ENCODE measurements at places on chromosomes 11 and 22. TPM values are rescaled to one million over a fixed set of nuclear protein-coding genes. Genes with fewer than 3 reads are reported as not detected.
A peak's percentile ranks its signal among the peaks of the same experiment; 100 is the strongest.

- no peak for DNase-seq
Observed at GRCh38 chr11:46020084-46020599, 97.7 kb downstream of the LARGE2 start.

GRCh38 chr11:69922596-69923111 lies 103.4 kb upstream of the FGF3 start:
- no peak for DNase-seq

DNA sequence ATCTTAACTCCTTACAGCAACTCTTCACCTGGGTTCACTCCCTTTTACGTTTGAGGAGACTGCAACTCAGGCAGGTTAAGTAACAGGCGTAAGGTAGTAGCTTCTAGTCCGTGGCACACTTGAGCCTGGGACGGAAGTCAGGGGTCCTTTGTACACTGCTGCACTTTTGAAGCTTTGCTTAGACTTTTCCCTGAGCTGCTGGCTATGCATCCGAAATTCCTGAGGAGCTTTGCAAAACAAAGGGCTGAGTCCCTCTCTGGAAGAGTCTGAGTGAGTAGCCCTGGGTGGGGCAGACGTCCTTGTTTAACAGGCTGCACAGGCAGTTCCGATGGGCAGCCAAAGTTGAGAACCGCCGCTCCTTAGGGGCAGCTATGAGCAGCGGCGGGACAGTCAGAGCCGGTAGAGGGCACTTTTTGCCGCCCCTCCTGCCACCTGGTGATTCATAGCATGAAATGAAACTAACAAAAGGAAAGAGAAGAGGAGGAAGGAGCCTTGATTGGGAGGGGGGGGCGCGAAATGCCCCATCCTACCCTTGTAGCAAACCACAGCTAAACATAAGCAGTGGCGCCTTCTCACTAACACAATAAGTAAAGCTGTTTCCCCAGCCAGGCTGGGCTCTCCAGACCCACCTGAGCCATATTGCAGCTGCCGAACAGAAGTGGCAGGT lies 1.4 kb downstream of the TMEM109 start:
- DNase-seq: peak; percentile 75

GRCh38 chr11:6438979-6439571 lies 1.7 kb downstream of the HPX start:
- peak; percentile 45 for DNase-seq

DNA sequence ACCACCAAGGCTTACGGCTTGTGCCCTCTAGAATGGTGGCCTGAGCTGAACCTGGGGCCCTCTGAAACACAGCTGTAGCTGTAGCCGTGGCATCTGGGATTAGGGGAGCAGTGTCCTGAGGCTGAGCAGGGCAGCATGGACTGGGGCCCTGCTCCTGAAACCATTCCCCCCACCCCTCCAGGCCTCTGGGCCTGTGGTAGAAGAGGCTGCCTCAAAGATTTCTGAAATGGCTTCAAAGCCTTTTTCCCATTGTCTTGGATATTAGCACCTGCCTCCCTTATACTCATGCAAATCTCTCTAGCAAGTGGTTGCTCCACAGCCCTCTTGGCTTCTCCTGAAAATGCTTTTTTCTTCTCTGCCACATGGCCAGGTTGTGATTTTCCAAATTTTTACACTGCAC lies 106.9 kb downstream of the CTNND1 start:
- DNase-seq: no peak

- DNase-seq: no peak
Observed at GRCh38 chr11:125165111-125165842, 726 bp downstream of the PKNOX2 start.

- no peak for DNase-seq
Observed at GRCh38 chr11:3962406-3962840, 107.0 kb downstream of the STIM1 start.

- no peak for DNase-seq
Observed at GRCh38 chr22:22556995-22557925, 1.8 kb downstream of the PRAME start.

GRCh38 chr11:10693509-10694081 lies at the start of gene IRAG1:
TSS of gene IRAG1 (minus strand) at chr11:10693755. CDS start at chr11:10693602, 153 bp downstream.
- no peak for DNase-seq

- no peak for DNase-seq
Observed at GRCh38 chr11:15223318-15223717, 108.6 kb downstream of the INSC start.

DNA sequence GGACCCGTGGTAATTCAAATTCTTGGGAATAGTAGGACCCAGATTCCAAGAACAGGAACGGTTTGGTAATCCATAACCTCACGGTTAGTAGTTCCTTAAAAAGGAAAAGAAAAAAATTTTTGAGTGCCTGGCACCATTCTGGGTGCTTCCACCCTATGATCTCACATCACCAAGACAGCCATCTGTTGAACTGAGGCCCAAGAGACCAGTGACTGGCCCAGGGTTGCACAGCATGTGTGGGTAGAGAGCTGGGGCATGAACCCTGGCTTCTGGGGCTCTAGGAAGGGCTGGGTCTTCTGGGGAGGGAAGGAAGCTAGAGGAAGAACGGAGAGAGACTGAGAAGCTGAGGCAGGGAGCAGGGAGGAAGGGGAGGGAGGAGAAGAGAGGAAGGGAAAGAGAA lies 4.7 kb upstream of the SPI1 start:
- DNase-seq: no peak

DNA sequence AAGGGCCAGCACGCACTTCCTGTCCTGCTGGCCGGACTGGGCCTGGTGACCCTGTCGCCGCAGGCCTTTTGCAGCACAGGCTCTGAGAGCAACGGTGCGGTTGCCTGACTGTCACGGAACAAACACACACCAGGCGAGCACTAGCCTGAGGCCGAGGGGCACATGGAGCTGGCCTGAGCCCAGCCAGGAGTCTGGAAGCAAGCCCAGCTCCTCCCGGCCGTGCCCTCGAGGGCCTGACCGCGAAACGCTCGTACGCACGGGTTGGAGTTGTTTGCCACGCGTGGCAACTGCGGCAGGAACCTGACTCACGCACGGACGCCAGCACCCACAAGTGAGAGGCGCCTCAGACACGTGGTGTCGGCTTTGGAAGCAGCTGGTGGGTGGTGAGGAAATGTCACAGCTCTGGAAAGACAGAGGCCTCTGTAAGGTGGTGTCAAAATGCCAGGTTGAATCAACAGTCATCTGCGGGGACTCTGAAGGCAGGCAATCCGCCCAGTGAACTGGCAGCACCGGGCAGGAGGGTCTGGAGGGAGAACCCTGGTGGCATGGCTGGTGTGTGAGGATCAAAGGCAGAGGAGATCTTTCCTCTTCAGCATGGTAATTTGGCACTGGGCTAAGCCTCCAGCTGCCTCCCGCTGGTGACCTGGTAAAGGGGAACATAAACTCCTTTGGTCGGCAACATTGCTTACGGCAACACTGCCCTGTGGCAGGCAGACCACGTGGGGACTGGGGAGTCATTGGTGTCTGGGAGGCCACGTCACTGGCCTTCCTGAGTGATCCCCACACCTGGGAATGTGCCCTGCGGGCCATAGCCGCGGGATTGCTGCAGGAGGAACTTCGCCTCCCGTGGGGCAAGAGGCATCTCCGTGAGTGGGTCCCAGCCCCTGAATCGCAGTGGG lies 15.3 kb upstream of the IL17REL start:
- no peak for DNase-seq

- peak; percentile 13 for DNase-seq
Observed at GRCh38 chr22:26259510-26259909, 90.2 kb downstream of the SEZ6L start.

GRCh38 chr11:2759228-2760195 lies 59.7 kb upstream of the KCNQ1OT1 start:
- DNase-seq: no peak

- DNase-seq: no peak
Observed at GRCh38 chr11:60889869-60890311, 16.5 kb downstream of the PRPF19 start.

GRCh38 chr22:25624476-25624875 lies 60.0 kb downstream of the GRK3 start:
- DNase-seq: no peak

- DNase-seq: no peak
Observed at GRCh38 chr11:61601512-61601911, 20.6 kb upstream of the SYT7 start.

GRCh38 chr11:36333468-36333867 lies 37.4 kb downstream of the PRR5L start:
- no peak for DNase-seq

DNA sequence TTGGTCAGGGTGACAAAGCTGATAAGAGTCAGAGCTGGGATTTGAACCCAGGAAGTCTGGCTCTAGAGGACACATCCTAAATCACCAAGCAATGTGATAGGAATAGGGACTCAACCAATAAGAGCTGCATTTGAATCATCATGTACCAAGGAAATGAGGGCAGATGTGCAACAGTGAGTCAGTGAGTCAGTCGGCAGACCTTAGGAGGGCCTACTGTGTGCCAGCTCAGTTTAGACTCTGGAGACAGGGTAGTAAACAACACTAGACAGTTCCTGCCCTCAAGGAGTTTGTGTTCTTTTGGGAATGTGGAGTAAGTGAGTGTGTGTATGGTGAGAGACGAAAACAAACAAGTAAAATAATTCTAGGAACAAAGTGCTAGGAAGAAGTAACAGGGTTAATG lies 11.2 kb downstream of the IL10RA start:
- no peak for DNase-seq

GRCh38 chr11:69416762-69417698 lies 64.4 kb upstream of the LINC01488 start:
- peak; percentile 51 for DNase-seq

Gene DNAJC4
- total RNA-seq: 3.0 TPM

Gene OR51E1
- total RNA-seq: not detected

Gene SMC1B
- total RNA-seq: not detected

Gene ASCL3
- not detected for total RNA-seq

Gene SCGB1D2
- total RNA-seq: not detected

Gene TUG1
- total RNA-seq: 42.4 TPM

Gene MOV10L1
- total RNA-seq: 2.0 TPM

Gene SDHD
- 109 TPM for total RNA-seq

Gene MS4A14
- not detected for total RNA-seq

Gene BRSK2
- total RNA-seq: 8.6 TPM
